Skin of body (tissue), 3 donors: ENCODE measurements at places on chromosomes 6 and 20. TPM values are rescaled to one million over a fixed set of nuclear protein-coding genes. Genes with fewer than 3 reads are reported as not detected.

DNA sequence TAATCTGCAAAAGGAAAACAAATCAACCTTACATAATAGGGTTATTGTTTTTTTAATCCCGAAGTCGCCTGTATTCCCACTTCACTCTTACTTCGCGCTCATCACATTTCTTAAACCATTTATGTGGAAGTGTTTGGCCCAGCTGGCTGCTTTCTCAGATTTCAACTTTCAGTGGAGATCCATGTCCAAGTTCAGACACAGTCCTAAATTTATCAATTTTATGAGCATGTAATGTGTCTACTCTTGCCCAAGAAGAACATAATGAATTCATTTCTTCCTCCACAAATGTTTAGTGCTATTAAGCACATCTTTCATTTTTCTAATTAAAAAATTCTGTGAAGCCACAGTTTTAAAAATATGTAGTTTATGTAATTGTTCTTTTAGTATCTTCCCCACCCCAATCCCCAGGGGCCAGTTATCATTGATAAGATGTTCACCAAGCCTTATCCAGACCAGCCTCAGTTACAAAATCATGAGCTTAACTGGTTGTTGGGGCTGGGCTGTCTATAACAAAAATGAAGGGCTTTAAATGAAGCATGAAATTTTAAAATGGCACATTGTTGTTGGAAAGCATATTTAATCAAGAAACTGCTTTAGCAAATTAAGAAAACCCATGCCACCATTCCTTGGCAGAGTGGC, 151.7 kb downstream of the UST start:
- peak; percentile 59 for DNase-seq

DNA sequence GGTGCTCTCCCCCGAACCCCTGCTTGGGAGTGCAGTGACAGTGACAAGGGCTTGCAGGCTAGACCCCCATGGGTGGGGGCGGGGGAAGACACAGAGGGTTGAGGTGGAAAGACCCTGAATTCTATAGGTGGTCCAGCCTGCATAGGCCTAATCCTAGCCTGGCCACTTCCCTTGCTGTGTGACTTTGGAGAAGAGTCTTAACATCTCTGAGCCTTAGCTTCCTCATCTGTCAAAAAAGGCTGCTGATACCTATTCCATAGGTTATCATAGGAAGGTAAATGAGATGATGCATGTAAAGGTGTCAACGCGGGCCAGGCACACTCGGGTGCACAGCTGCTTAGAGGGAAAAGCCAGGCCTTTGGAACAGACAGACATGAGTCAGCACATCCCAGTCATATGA, 15.8 kb downstream of the BPIFB4 start:
- no peak for DNase-seq

DNA sequence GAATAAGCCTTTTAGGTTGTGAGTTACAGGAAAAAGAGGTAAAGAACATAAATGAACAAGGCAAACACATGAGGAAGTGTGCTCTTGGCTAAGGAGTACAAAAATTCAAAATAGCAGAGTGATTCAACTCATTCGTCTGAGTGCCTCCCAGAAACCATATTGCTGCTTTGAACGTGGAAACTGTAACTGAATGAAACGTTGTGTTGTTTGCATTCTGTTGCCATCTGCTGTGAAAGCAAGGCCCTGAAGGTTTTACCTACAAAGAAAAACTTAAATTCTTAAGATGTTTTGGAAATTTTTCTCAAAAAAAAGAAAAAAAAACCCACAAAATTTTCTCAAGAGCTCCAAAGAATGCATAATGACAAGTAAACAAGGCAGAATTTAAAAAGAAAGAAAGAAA, 375.4 kb upstream of the HS3ST5 start:
- no peak for DNase-seq

- peak; percentile 74 for DNase-seq
Observed at GRCh38 chr6:149545258-149545753, 537 bp downstream of the PPIL4 start.

DNA sequence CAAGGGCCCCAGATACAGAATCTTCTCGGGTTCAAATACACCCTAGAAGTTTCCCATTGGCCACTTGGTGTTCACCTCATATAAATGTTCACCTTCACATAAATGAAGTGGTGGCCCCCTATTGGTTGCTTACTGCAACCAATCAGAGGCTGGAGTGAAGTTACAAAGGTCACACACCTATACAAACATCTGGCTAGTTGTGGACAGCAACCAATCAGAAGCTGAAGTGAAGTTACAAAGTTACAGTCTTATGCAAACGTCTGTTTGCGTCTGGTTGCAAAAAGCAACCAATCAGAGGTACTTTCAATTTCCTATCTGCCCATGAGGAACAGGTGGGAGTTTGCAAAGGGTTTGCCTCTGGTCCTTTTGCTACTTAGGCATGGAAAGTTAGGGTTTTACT, 206.5 kb upstream of the BMP2 start:
- no peak for DNase-seq

DNA sequence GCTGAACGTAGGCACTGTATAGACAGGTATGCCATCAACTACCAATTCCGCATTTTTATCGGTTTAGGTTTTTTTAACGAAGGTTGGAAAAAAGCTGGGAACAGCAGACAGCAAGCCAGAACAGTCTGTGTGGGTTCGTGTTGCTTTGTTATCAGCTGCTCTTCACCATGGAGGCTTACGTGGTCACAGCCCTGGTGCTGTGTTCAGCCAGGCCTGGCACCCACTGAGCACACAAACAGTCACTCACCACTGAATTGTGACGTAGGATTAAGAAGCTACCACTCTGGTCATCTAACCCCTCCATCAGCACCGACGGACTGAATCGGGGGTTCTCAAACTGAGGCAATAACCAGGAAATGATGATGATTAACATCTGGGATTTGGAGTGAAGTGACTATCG, 13.2 kb downstream of the FAM210B start:
- no peak for DNase-seq

DNA sequence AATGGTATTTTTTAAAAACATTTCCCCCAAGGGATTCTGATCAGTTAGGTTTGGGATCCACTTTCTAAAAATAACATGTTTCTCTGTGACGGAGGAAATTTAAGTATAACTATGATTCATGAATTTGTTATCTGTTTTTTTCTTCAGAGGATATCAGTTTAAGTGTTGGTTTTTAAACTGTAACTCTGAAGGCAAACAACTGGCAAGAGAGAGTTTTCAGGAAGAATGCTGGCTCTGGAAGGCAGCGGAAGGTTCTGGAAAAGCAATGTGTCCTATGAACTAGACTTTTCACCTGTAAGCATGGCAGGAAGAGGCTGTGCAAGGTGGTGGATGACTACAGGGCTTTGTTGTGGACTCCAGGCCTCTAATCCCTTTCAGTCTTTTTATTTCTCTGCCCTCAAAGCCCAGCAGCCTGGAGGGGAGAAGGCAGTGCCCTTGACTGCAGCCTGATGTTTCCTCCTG, 153.1 kb downstream of the GMPR start:
- DNase-seq = no peak

GRCh38 chr6:33812669-33813068, 8.9 kb upstream of the MLN start:
- DNase-seq = peak; percentile 15

GRCh38 chr6:21999741-22000140, 297.1 kb downstream of the PRL start:
- no peak for DNase-seq

GRCh38 chr6:79813143-79813850, 134.1 kb downstream of the ELOVL4 start:
- no peak for DNase-seq

GRCh38 chr6:57127763-57128162, 37.8 kb downstream of the ZNF451 start:
- no peak for DNase-seq

DNA sequence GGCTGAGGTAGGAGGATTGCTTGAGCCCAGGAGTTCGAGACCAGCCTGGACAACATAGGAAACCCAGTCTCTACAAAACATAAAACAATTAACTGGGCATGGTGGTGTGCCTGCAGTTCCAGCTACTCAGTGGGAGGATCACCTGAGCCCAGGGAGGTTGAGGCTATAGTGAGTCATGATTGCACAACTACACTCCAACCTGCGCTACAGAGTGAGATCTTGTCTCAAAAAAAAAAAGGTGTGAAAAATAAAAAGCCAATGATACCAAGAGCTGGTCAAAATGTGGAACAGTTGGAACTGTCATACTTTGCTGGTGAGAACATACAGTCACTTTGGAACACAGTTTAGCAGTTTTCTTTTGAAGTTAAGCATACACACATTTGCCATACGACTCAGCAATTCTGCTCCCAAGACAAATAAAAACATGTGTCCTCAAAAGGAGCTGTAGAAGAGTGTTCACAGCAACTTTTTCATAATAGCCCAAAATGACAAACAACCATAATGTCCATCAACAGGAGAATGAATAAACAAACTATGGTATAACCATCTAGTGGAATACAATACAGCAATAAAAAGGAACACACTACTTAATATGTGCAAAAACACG, 21.6 kb upstream of the FKBP5 start:
- DNase-seq = no peak

DNA sequence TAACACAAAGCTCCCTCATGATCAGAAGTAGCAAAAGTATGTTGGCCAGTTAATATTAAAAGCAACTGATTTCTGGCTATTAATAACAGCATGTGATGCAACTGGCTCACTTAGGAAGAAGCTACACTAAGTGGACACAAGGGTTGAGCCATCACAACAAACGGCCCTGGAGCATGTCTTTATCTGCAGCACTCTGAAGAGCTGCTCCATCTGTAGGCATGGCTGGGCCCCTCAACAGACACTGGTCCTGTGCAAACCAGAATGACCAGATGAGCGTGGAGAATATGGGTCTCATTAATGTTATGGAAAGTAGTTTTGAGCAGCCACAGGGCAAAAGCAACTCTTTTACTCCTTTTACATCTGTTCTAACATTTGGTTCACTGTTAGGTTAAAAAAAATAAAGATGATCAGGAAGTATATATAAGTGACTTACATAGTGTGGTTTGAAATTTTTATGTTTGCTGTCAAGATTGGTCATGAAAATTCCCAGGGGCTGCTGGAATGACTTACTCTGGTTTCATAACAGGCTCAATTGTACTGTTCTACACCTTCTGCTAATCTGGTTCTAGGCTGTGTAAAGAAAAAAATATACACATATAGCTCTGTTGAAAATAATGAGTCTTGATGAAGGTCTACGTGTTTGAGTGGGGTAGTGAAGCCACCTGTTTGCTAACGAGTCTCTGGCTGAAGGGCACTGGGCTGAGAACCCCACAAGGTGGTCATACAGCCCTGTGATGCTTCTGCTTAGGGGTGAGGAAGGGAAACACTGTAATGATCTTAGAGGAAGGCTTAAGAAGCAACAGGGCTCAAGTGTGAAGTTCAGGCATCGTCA, 58.1 kb downstream of the INSM1 start:
- DNase-seq = no peak

GRCh38 chr6:151051164-151051563, 185.7 kb downstream of the MTHFD1L start:
- no peak for DNase-seq

GRCh38 chr20:63747622-63748069, 8.1 kb downstream of the SLC2A4RG start:
- no peak for DNase-seq

The CTAGE9 gene
- total RNA-seq = not detected

The EDN1 gene
- total RNA-seq = 6.3 TPM

The CDH4 gene
- 0.10 TPM for total RNA-seq

The OR2J3 gene
- total RNA-seq = not detected
